Fibroblast of villous mesenchyme (primary cell): ENCODE measurements at places on chromosomes 5 and 9. TPM values are rescaled to one million over a fixed set of nuclear protein-coding genes. Genes with fewer than 3 reads are reported as not detected.

Gene MEF2C
- total RNA-seq = 8.1 and 16.0 TPM in 2 replicates

Gene GTF3C5
- 30.7 and 32.2 TPM in 2 replicates for total RNA-seq

Gene ATP10B
- total RNA-seq = not detected in 2 replicates

DNA sequence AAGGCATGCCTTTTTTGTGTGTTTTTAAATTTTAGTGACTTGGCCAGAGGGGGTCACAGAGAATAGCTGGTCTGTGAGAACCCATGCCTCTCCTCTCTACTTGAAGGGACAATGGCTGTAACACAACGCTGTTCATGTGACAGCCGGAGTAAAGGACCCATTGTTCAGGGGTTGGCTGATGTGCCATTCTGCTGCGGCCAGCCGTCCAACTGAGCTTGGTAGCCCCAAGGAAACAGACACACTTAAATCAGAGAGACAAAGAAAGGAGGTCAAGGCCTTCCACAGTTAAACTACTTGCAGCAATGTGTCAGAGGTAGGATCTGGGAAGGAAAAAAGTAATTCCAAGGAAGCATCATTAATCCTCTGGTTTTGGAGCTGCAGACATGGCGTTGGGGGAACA lies 8.1 kb downstream of the MEGF10 start:
- DNase-seq = no peak

DNA sequence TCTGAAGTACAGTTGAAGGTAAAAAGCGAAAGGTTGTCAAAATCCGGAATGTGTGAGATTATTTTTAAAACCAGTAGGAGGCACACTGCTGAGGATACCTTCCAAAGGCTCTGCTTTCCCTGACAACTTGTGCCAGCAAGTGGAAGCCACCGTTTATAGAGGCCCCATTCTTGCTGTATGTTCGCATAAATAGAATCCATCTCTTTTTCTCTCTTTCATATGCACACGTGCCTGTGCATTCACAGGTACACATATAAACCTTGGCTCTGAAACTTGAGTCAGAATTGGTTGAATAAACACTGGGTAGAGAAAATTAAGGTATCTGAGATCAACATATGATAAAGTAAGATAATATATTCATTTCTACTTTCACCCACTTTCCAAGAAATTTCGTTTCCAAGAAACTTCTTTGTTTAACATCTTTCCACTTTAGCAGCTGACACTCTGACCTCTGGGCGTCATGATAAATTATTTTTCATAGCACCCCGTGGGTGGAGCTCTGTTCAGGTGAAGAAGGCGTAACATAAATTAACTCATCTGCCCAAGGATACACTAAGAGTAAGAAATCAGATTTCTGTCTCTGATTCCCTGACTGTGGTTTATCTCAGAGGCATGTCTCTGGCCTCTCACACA lies 63.7 kb upstream of the RICTOR start:
- no peak for DNase-seq

DNA sequence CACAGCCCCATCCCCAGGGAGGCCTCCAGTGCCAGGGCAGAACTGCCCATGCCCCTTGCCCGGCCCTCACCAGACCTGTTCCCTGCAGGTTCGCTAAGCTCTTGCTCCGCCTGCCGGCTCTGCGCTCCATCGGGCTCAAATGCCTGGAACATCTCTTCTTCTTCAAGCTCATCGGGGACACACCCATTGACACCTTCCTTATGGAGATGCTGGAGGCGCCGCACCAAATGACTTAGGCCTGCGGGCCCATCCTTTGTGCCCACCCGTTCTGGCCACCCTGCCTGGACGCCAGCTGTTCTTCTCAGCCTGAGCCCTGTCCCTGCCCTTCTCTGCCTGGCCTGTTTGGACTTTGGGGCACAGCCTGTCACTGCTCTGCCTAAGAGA lies 110.1 kb downstream of the RXRA start:
- DNase-seq = no peak

- peak; percentile 88 for DNase-seq
These were observed 1.5 kb downstream of the COL27A1 start for GRCh38 chr9:114156657-114157421.

GRCh38 chr9:101893661-101894646 lies 155.5 kb upstream of the GRIN3A start:
- no peak for DNase-seq

DNA sequence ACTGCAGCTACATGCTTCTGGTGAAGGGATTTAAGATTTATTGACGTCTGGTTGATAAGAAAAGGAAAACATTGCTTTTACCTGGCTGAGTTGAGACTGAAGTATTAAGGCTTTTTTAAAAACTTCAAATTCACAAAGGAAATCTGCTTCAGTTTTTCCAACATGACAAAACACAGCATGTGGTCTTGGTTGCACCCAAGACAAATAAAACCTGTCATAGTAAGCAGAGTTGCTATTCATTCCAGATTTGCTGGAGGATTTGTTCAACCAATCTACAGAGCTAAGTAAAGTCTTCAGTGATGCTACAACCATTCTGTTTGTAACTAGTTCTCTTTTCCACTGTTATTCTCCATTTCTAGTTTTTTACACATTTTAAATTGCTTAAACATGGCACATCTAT lies 11.3 kb downstream of the C5orf63 start:
- no peak for DNase-seq

DNA sequence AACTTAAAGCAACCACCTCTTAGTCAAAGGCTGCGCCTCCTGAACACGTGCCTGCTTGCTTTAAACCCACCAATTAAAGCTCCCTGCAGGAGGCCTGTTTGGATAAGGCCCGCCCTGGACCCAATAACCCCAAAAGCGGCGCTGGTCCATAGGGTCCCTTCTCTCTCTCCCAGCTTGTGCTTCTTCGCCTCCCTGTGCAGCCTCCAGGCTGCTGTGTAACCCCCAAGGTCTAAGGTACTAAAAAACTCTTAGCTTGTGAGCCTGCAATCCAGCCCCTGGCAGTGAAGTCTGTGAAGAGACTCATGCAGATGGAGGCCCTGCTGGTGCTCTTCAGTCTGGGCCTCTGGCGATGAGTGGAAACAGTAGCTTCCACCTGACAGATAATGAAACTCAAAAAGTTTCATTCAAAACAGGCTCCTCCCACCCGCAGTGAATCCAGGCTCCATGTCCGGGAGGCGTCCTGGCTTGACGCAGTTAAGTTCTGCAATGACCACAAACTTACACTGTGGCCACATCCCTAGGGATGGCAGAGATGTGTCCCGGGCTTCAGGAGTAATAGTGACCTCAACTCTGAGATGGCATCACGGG lies 97.3 kb downstream of the PRRT1B start:
- DNase-seq = no peak

DNA sequence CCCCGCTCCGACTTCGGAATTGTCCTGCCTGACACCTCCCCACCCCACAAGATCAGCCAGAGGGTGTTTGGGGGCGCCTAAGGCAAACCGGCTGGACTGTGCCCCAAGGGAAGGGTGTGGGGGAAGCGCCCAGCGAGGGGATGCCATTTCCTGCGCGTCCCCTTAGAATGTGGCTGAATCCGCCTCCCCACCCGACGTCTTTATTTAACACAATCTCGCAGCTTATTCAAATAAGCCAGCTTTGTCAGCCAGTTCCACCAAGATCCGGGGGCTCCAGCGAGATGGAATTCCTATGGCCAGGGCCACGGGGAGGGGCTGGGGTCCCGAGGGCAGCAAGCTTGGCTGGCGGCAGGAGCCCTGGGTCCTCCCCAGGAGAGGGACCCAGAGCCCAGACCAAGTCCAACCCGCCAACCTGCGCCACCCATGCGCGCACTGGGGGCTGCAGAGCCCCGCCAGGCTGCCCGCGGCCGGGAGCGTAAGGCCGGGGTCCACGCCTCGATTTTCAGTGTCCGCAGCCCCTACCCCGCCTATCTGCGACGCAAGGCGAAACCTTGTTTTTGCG lies 7.4 kb downstream of the IRX4 start:
- no peak for DNase-seq

GRCh38 chr5:57931807-57932206 lies 449.2 kb upstream of the ACTBL2 start:
- no peak for DNase-seq

DNA sequence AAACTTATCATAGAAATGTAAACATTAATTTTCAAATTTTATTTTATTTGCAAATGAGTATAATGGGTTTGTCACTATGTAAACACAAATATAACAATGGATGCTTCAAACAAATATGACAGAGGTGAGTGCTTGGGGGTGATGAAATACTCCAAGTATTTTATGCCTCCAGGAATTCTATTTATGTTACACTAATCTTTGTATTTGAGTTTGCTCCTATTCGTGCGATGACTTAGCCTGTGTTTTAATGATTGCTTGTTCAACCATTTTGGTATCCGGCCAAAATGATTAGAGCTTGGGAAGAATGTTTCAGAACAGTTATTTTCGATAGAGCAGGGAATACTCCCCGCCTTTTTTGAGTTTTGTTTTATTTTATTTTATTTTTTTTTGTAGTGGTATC lies 5.0 kb downstream of the DMRT2 start:
- DNase-seq = no peak

DNA sequence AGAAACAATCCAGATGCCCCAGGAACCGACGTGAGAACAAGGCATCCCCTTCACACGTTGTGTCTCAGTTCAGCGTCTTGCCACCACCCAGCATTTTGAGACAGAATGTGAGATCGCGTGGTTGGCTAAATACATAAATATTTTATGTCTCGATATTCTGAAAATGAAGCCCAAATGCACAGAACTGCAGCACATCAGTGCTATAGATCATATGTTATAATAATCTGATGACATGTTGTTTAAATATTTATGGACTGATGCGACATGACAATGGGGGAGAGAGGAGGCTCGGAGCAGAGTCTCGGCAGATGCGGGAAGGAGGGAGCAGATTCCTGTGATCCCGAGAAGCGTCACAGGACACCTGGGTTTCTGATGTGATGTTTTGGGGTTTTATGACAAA lies 10.9 kb downstream of the NEK6 start:
- DNase-seq = no peak

GRCh38 chr5:66021585-66021984 lies 95.2 kb downstream of the ERBIN start:
- DNase-seq = no peak

DNA sequence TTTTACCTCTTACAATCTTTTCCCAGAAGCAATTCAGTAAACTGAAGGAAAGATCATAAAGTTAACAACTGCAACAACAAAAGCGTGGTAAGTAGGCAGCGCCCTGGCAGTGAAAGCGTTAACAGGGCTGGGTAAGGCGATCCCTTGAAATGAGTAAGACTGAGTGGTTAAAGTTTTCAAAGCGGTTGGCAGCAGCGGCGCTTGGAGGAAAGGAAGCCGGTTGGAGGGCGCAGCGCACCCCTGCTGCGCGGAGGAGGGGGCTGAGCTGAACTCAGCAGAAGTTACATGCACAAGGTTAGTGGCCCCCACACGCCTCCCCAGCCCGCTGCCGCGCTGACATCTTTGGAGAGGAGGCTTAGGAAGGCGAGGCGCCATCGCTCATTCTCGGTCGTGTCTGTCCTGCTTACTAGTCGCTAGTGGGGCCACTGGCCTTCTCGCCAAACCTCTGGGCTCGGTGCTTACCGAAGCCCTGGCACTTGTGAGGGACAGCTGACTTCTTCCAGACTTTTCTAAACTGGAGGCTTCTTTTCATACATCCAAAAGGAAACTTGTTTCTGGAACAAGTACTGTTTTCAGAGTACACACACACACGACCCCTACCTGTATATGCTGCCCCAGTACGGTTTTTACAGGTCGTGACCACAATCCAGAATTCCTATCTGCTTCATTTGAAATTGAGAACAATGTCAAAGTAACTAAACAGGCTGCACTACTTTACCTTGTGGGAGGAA lies at the start of gene SH3RF2:
Gene SH3RF2, plus strand, starts transcription at position 178 of the 731 bp plus-strand sequence. CDS start 1,351 bp downstream, outside the sequence.
- DNase-seq = peak; percentile 59

- no peak for DNase-seq
These were observed 1.7 kb downstream of the CKMT2 start for GRCh38 chr5:81234801-81235200.

- DNase-seq = no peak
These were observed 15.0 kb upstream of the VAV2 start for GRCh38 chr9:134007150-134007549.

- DNase-seq = no peak
These were observed 3.6 kb downstream of the LURAP1L start for GRCh38 chr9:12778389-12778788.
